ENCODE measurements at places on chromosomes 12 and 14. TPM values are rescaled to one million over a fixed set of nuclear protein-coding genes. Genes with fewer than 3 reads are reported as not detected.
A peak's percentile ranks its signal among the peaks of the same experiment; 100 is the strongest.

DNA sequence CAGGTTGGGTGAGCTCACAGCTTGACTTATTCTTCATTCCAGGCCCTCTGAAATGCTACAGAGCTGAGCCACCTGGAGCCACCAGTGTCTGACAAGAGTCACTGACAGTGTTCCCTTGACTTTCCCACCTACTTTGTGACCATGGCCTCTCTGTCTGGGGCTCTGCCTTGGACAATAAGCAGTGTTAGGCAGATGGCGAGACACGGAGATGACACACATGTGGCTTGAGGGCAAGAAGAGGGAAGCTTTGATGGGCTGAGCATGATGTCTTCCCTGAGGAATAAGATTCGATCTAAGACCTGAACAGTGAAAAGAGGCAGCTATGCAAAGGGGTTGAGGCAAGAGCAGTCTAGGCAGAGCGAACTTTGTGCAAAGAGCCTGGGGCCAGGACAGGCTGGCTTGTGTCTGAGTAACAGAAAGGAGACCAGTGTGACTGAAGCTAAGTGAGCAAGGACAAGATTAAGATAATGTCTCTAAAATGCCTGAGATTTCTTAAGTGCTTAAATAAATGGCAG lies 105.5 kb downstream of the NUAK1 start:
- no peak for DNase-seq

DNA sequence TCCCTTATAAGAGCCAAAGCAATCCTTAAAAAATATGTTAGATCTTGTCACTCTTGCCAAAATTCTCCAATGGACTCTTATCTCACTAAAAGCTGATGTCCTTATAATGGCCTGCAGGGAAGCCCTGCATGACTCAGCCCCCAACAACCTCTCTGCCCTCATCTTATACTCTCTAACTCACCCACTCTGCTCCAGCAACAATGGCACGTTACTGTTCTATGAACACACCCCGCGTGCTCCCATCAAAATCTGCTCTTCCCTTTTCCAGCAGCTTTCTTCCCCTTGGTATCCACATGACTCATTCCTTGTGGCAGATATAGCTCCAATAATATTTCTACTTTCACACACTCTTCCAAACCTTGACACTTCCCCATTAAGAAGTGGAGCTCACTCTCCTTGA lies 108.1 kb downstream of the DENND5B start:
- DNase-seq = no peak

DNA sequence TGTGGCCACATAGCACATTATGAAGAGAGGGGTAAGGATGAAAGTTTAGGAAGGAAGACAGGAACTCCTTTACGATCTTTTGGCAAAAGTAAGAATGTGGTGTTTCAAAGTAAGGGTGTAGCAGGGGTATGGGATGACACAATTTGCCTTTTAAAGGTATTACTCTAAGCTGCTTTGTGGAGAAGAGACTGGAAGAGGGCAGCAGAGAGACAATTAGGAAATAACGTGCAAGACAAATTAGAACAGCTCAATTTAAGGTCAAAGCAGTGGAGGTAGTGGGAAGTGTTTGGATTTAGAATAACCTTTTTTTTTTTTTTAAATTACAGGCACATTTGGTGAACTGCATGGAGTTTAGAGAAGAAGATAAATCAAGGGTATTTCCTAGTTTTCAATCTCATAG lies 342.6 kb downstream of the NOVA1 start:
- DNase-seq = peak; percentile 17

OTOGL gene
- polyA plus RNA-seq = 0.44 TPM

- no peak for DNase-seq
Observed at GRCh38 chr12:18158774-18159557, 69.0 kb upstream of the RERGL start.

GUCY2C gene
- polyA plus RNA-seq = 0.32 TPM

TROAP gene
- polyA plus RNA-seq = 10.0 TPM

LRP1-AS gene
- 0.45 TPM for polyA plus RNA-seq

DNA sequence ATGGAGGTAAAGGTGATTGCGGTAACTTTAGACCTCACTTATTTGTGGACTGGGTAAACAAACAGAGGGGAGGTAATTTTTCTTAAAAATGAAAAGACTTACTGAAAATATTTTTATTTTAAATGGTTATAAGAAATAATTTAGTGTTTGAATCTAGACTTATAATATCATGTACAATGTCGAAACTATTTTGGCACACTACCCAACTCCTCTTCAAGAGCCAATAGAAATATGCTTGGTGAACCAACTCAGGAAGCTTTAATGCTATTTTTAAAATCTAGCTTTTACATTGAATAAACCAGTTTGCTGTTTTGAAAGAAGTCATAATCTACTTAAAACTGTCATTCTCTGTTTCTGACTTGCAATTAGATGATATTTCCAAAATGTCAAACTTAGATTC lies 175.8 kb upstream of the NPAS3 start:
- peak; percentile 15 for DNase-seq

DNA sequence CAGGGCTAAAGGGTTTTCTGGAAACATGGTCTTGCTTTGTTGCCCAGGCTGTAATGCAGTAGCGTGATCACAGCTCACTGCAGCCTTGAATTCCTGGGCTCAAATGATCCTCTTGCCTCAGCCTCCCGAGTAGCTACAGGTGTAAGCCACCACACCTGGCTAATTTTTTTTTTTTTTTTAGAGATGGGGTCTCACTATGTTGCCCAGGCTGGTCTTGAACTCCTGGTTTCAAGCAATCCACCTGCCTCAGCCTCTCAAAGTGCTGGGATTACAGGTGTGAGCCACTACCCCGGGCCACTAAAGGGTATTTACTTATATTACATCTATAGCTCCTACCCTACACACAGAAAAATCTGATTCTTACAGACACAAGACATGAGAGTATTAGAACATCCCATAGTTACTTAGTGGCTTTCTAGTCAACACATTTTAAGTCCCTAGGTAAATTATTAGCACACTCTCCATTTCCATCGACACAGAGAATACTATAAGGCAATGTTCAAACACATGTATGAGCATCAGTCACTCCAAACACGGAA lies 6.2 kb upstream of the DCAF11 start:
- no peak for DNase-seq

GRCh38 chr14:49017447-49017846 lies 568.7 kb downstream of the RPS29 start:
- no peak for DNase-seq

GRCh38 chr12:49092816-49093406 lies 1.7 kb downstream of the DHH start:
- DNase-seq = no peak

GRCh38 chr14:58876608-58877007 lies 238.8 kb downstream of the DACT1 start:
- no peak for DNase-seq

Measured in hindlimb muscle (tissue), 1 donor.